Erythroblast (primary cell): ENCODE measurements at places on chromosomes 2 and 18.

DNA sequence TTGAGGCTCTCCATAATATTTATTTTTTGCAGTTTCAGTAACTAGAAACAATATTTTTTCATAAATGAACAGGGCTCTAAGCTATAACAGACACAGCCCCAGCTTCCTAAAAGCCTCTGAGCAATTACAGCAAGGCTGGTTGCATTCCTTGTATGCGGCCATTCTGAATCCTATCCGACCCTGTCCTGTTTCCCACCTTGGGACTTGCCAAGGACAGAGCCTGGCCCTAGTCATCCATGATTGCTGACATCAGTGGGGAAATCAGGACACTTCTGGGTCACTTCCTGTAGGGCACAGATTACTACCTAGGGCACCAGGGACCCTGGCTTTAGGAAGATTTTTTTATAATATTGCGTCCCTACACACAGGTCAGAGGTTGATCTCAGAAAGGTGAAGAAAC, 5.5 kb downstream of the TMEM177 start:
- DNase-seq: no peak

GRCh38 chr2:64220894-64221617, 76.8 kb upstream of the PELI1 start:
- DNase-seq: no peak

- no peak for DNase-seq
Observed at GRCh38 chr2:150860301-150860700, 372.8 kb upstream of the RND3 start.

- DNase-seq: no peak
Observed at GRCh38 chr2:217722883-217723472, 279.8 kb downstream of the TNS1 start.

DNA sequence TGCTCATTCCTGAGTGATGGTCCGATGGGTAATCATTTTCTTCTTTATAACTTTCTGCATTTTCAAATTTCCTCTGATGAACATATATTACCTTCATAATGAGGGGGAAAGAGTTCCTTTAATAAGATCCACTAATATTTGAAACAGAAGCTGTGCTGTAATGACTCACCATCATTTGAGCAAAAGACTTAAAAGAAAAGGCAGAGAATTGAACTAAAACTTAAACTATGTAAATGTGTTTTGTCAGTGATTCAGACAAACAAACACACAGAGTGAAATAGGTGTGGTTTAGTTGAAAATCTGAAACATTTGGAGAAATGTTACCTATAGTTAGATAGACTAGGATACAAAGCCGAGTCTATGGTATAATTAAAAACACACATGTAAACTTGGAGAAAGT, 209.6 kb downstream of the STK39 start:
- DNase-seq: no peak

GRCh38 chr2:69560147-69560482, 83.4 kb downstream of the AAK1 start:
- DNase-seq: no peak

DNA sequence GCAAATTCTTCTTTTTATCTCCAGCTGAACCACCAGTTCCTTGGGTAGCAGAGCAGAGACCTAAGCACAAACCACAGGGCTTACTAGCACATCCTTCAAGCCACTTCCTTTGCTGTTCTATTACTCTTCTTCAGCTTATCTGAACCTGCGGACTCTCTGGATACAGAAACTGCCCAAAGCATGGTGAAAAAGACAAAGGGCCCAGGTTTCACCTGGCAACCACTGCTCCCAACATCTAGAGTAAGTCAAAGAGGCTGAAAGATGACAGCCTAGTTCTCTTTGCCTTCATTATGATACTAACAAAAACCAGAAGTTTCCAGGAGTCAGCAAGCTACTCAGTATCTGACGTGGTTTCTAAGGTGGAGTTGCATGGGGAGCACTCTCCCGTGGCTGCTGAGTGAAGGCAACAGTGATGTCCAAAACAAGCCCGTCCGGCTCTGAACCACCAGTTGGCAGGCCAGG, 43.4 kb downstream of the KANSL3 start:
- no peak for DNase-seq

DNA sequence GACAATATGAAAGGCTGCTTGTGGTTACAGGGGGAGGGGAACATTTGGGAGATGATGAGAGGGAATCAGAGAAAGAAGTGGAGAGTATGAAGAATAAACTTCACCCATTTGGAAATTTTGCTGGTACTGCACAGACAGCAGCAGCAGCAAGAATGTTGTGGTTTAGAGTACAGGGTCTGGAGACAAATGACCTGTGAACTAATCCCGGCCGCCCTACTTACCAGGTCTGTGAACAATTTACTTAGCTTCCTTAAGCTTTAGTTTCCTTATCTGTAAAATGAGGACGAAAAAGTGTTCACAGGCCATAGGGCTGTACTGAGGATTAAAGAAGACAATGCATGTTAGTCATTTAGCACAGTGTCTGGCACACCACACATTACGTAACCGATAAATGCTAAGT, 685.4 kb upstream of the CELF4 start:
- no peak for DNase-seq

DNA sequence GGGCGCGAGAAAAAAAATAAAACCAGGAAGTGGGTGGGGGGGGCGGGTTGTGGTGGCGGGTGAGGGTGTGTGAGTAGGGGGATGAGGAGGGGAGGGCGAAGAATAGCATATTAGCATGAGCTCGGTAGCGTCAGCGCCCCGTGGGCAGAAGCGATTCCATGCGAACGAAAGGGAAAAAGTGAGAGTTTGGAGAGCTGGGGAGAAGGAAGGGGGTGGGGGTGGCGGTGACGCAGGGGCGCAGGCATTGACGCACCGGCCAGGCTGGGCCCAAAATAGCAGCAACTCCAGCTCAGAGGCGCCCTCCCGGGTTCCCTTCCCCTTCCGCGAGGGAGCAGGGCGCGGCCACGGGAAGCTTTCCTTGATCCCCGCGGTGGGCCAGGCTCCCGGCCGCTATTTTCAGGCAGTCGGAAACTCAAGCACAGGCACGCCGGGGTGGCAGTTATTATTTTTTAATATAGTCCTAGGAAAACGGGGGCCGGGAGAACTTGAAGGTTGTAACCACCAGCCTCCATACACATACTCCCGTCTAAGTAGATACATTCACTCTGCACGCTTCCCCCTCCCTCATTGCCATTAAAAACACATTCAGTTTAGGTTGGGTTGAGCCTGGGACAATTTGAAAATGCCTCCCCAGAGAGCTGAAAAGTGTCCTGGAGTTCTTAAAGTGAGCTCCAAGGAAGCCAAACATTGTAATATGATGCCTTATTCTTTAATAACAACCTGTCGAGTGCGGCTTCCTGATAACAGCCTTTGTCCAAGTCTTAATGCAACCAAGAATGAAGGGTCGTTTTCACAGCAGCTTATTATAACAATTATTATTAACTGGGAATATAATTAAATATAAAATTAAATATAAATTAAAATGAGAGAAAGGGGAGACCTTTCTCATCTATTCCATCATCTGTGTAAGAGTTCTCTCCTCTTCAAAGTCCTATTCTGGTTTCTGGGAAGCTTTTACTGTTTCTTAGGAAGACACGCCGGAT, 2.3 kb upstream of the NR4A2 start:
- peak; percentile 88 for DNase-seq

GRCh38 chr2:158486150-158486969, 29.6 kb downstream of the PKP4 start:
- DNase-seq: no peak

DNA sequence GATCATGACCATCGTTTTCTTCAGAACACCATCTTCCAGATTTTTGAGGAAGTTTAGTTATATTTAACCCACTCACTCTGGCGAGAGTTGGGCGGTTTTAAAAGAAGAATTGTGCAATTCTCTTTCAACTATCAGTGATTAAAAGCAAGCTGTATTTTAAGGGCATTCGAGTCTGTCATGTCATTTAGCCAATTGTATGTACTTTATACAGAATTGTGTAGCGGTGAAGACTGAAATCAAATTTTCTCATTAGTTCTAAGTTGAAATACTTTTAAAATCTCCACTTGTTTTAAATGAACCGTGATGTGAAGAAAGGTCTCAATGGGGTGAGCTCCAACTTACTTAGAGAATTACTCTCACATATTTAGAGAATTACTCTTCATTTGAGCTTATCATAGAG, 214.6 kb upstream of the DTNA start:
- DNase-seq: no peak

- DNase-seq: no peak
Observed at GRCh38 chr2:217195658-217196446, 336.0 kb upstream of the TNP1 start.

- DNase-seq: no peak
Observed at GRCh38 chr18:23062011-23062410, 73.3 kb upstream of the CABLES1 start.

DNA sequence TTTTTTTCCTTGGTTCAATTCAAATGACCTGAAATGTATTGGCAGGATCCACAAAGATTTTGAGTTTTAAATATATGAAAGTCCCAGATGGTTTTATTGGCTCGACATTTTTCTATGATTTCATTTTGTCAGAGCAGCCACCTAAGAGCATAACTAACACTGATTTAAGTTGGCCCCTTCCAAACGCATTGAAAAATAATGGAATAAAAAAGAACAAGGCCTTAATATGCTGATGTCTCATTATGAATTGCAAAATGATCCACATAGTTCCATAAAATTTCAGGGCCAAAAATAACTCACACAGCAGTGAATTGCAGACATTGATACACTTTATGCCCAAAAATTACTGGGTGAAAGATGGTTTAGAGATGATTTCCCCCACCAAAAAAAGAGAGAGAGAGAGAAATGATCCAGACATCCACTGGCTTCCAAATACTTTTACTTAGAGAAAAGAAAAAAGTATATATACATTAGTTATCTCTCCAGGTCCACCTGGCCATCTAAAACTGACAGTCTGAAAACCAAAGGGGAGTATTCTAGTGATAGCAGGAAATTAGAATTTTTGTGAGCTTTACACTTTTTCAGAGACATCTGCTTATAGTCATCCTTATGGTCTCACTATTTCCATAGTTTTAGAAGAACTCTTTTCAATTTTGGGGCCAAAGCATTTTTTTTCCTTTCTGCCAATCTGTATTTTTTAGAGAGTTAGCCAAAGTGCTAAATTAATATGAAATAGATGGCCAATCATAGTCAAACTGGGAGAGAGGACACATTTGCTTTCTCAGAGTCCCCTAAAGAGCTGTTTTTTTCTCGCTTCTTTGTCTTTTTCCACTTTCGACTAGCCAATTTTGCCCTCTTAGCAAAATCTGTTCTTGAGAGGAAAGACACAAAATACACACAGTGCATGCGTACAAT, 213.5 kb upstream of the RND3 start:
- DNase-seq: no peak

DNA sequence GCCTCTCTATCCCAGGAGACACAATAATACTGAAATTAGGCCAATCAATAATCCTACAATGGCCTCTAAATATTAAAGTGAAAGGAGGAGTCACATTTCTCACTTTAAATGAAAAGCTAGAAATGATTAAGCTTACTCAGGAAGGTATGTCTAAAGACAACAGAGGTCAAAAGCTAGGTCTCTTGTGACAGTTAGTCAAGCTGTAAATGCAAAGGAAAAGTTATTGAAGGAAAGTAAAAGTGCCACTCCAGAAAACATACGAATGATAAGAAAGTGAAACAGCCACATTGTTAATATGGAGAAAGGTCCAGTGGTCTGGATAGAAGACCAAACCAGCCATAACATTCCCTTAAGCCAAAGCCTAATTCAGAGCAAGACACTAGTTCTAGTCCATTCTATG, 9.5 kb downstream of the SESTD1 start:
- no peak for DNase-seq

DNA sequence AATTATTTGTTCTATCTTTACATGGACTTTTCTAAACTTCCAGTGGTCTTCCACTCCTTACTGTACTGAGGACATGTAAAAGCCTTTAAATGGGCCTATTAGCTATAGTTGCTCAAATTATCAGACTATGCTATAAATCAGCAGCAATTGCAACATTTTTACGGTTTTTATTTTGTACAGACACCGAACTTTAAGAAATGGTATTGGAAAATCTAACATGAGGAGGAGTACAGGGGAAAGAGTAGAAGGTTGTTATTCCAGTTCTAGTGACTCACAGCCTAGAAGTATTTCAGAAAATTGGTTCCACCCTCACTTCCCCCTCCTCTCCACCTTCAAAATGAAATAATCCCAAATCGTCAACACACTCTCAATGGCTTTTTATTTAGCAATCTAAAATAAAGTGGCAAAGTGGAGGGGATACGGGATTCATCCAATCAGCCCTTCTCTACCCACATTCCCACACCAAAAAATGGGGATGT, 1.1 kb downstream of the NCKAP1 start:
- peak; percentile 72 for DNase-seq

DNA sequence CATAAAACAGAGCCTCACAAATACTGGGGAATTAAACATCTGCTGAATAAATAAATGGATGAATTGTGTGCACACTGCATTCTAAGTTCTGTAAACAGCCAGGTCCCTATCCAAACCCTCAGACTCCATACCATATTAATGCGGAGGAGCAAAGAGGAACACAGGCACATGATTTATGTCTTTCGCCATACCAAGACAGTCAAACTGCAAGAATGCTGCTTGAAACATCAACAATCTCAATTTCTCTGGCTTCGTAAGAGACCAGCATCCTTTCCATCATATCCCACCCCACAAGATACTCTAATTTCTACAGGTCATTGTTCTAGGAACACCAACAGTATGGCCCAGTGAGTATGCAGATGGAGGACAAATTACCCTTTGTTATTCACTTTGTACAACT, 15.0 kb downstream of the KANSL3 start:
- DNase-seq: no peak

DNA sequence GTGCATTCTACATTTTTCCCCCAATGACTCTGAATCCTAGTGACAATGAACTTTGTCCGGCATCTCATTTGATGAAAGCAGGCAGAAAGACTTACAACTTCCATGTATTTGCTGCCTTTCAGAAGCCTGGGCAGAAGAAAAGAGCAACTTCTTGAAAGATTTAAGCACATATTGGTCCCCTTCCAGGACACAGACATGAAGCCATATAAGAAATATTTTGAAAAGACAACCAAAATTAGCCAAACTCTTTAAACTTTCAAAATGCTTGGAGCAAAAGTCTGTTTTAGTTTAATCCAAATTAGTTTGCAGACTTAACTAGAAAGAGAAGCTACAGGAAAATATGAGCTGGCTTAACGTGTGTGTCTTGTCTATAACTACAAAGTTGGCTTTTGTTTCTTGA, 492.5 kb downstream of the NR4A2 start:
- no peak for DNase-seq

- DNase-seq: no peak
Observed at GRCh38 chr2:188314314-188315054, 22.8 kb downstream of the GULP1 start.

GRCh38 chr18:13378150-13378549, 159.6 kb downstream of the LDLRAD4 start:
- DNase-seq: no peak

GRCh38 chr2:40513201-40513600, 61.3 kb upstream of the SLC8A1 start:
- no peak for DNase-seq
